ENCODE measurements at places on chromosomes 2 and 18.

DNA sequence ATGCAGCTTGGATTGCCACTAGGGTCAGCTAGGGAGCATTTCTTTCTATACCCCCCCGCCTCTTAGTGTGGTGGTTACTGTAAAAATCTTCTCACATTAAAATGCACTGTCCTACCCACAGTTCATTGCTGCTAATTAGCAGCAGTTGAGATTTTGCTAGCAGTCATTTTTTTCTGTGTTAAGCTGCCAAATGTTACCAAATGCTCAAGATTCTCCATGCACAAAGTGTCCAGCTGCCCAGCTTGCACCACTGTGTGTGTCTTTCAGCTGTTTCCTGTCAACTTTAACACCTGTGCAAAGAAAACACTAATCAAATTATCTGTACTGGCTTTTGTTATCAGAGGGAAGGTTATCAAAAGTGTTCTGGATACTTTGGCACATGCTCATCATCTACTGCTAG lies 679.3 kb downstream of the NR4A2 start:
- no peak for DNase-seq

DNA sequence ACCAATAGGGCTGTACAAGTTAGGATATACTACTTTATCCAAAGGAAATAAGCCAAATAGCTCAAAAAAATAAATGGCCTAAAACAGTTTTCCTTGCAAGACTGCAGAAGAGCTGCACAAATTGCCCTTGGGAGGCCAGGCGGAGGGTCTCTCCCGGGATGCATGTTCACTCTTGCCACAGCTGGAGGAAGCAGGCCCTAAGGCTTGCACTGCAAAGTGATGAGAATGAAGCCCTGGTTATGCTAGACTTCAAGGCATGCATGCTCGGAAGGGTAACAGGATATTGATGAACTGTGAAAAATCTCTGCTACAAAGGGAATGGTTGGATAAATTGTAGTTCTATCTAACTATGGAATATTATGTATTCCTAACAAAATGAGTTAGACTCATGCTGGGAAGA lies 27.5 kb upstream of the LDLRAD4 start:
- no peak for DNase-seq

- no peak for DNase-seq
These were observed 8.4 kb downstream of the POU3F3 start for GRCh38 chr2:104862058-104862941.

DNA sequence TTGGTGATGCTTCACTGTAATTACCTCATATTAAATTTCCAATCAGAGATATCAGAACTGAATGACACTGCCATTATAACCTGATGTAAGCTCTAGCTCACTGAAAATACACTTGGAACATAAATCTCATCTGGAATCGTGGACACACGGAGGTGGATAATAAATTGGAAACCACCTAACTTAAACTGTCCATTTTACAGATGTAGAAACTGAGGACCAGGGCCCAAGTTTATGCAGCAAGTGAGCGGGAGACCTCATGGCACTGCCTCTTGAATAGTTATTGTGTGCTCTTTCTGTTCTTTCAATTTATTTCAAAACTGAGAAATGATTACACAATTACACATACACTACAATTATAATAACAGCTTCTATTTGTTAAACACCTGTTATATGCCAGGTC lies 20.8 kb downstream of the CCDC68 start:
- no peak for DNase-seq

DNA sequence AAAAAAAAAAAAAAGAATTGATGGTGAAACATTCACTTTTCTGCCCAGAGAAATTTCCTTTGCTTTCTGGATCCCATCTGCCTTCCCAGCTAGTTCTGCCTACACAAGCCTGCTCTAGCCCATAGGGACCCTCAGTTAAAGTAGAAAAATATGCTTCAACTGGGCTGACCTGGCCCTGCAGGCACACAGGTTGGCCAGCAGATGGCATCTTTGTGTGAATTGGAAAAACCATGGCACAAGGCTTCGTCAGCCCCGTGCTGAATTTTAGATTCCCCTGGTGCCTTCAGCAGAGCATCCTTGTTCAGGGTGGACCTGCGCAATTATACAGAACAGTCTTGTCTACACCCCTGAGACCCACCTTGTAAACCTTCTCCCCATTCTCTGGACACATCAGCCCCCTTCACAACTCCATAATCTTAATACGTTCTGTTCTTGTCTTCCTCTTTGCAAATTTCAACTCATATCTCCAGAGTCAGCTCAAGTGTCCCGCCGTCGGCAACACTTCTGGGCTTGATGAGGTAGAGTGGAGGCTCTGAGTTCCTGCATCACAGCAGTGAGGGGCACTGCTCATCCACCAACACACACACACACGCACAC lies 114.5 kb downstream of the INSIG2 start:
- DNase-seq = no peak

- no peak for DNase-seq
These were observed 89.4 kb downstream of the PRKRA start for GRCh38 chr2:178361588-178361987.

GRCh38 chr18:54466248-54467005 lies 108.7 kb downstream of the C18orf54 start:
- DNase-seq = no peak

- DNase-seq = no peak
These were observed 102.2 kb downstream of the VIT start for GRCh38 chr2:36798724-36799123.

DNA sequence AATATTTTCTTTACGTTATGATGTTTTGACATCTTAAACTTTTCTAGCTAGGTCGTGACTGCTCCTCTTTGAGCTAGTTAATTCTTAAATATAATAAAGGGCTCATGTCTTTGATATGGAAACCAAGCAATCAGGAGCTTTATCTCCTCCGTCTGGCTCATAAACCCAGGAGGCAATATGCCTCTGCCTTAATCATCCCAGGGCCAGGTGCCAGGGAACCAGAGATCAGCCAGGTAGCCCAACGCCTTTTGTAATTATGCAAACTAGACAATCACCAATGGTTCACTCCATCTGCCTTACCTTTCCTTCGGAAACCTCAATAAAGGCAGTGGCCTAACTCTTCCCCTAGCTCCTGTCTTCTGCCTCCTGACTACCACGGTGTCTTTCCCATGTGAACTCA lies 213.7 kb downstream of the KCNJ3 start:
- DNase-seq = no peak

- DNase-seq = no peak
These were observed 51.8 kb downstream of the ADD2 start for GRCh38 chr2:70716131-70716743.

DNA sequence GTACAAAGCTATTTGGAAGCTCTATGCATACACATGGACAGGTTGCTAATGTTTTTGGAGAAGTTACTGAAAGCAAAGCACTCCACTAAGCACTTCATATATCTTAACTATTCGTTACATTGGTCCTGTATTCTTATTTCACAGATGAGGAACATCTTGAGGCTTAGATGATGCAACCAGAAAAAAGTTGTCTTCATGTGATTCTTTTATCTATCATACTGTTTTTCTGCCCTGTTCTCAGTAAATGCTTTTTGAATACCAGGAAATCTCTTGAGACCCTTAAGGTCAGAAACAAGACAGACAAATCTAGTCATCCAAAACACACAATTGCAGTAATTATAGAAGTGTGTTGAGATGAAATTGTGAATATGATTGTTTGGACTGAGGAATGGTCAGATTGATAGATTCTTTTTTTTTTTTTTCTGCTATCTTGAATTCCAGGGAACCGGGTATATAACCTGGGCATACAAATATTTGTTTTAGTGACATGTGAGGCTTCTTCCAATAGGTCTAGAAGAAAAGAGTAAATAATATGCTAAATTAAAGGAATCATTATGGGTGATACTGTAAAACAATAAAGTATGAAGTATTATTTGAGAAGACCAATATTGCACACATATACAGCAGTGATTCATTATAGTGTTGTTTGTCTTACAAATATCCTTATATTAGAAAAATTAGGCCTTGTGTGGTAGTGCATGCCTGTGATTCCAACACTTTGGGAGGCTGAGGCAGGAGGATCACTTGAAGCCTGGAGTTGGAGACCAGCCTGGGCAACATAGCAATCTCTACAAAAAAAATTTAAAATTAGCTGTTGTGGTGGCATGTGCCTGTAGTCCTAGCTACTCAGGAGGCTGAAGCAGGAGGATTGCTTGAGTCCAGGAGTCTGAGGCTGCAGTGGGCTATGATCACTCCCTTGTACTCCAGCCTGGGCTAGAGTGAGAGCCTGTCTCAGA lies 33.7 kb downstream of the EHBP1 start:
- DNase-seq = no peak

DNA sequence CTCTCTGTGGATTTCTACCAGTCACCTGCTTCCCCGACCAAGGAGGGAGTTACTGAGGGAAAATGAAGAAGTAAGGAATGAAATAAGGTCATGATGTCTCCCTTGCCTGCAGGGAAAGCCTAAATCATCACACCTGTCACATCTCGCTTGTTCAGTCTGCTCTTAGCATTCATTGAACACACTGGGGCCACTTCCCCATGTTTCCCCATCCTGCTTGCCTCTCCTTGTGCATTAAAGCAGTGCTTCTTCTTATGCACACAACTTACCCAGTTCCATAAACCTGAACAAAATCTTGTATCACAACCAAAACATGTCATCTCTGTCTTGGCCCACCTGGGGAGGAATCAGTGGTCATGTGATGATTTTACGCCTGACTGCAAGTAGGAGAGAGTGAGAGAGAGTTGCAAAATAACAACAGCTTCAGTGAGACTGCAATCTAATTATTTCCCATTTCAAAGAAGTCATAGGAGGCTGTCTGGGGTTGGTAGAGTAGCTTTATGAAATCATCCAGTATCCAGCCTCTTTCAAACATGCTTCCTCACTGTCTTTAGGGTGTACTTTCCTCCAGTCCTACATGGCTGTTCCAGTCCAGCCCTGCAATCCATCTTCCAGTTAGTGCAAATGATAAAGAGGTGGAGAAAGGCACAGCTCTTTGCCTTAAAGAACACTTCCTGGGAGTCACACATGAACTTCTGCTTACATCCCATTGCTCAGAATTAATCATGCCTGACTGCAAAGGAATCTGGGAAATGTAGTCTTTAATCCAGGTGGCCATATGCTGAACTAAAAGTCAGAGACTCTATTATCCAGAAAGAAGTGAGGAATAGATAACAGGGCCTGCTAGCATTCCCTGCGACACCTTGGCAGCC lies 220.1 kb downstream of the HAUS1 start:
- peak; percentile 17 for DNase-seq

DNA sequence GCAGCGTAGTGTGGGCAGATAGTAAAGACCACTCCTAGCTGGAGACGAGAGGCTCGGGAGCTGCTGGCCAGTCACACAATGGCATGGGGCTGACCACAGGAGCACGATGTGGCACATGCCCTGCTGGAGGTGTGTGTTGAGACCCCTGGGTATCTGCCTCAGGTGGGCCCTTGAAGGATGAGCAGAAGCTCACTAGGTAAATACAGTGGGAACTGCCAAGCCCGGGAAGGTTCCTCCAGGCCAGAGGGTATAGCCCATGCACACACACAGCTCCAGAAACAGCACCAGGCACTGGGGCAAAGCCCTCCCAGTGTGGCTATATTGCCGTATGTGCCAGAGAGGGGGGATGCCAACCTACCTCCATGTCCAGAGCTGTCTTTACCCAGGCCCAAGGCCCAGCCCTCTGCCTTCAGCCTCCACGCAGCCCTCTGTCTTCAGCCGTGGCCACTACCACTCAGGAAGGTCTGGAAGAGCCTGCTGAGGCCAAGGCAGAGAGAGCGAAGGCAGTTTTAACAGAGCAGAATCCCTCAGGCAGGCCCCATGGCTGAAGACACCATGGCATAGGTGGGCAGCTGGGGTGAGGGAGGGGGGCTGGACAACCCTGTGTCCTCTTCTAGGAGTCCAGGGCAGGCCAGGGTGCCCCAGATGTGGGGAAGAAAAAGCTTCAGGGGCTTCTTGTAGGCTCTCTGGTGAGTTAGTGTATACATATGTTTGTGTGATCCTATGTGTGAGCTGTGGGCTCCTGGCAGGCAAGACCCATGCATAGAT lies 7.0 kb upstream of the ARID5A start:
- DNase-seq = no peak

GRCh38 chr2:174535757-174536703 lies 49.2 kb upstream of the GPR155 start:
- DNase-seq = no peak

GRCh38 chr2:18651842-18652774 lies 62.7 kb upstream of the NT5C1B start:
- peak; percentile 31 for DNase-seq

GRCh38 chr2:157359628-157360027 lies 34.0 kb upstream of the ERMN start:
- DNase-seq = no peak

DNA sequence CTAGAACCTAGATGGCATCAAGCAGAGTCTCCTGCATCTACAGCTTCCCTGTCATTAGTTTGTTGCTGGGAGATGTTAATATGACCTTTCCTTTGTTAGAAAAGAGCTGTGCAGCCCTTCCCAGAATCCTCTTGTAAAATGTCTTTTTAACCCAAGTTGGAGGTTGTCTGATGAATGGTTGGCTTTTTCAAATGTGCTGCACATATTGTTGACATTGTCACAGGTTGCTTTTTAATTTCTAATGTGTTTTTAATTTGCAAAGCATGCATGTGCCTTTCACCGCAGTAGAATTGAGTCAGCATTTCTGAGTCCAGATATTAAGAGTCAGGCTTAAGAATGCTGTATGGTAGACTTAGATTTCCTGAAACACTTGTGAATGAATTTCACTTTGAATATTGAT lies 120.8 kb downstream of the GREB1L start:
- peak; percentile 46 for DNase-seq

DNA sequence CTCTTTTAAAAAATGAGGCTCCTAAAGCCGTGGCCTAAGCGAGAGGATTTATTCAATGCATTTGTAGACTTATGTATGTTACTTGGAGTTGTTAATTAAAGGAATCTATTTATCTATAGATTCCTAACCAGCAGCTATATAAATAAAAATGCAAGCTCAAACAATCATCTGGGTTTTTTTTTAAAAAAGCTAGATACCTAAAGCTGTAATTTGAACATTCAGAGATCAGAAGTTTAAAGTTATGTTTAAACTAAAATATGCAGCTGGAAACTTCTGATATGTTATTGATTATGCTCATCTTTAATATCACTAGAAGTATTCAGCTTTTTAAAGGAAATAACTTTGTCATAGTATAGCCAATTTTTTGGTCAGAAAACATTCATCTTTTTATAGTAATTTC lies 1.0 kb downstream of the MEIS1 start:
- DNase-seq = no peak

DNA sequence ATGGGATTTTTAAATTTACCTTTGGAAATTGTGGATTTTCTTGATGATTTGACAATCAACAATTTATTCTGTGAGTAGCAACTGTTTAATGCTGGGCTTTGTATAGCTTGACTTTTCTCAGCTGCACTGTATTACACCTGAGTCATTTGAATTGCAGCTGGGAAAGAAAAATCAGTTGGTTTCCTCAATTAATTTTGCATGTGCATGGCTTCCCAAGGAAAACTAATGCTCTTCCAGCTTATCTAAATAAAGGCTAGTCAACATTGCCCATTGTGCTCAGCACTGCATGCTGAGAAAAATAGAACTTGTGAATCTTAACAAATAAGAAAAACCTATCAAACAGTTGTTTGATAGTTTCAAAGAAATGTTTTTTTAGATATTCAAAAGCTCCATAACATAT lies 268.3 kb upstream of the CDH20 start:
- DNase-seq = no peak

Measured in HFF-Myc (cell line).